ENCODE measurements at places on chromosomes 16 and 17. TPM values are rescaled to one million over a fixed set of nuclear protein-coding genes. Genes with fewer than 3 reads are reported as not detected.

DNA sequence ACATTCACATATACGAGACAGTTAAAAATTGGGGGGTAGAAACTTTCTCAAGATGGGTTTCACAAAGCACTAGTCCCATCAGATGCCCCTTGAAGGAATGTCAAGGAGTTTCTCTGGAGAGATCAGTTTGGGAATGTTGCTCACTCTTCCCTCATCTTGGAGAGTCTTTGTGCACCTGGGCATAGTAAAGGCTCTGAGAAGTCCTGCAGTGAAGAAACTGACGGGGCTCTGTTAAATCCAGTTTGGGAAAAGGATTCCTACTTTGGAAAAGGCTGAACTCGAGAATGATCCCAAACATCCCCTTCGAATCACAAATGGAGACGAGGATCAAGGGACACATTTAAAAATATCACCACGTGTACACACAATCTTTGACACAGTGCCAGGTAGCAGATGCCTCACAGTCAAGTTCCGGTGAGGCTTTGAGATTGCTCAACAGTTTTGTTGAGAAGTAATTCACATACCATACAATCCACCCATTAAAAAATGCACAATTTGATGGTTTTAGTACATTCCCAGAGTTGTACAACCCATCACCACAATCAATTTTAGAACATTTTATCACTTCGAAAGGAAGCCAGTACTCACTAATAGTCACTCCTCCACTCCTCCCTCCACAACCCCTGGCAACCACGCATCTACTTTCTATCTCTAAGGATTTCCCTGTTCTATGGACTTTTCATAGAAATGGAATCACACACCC lies 203.4 kb upstream of the FOXF1 start:
- H3K27ac ChIP-seq = no peak overlapping the region
- DNase-seq = no peak
- H3K27me3 ChIP-seq = no peaks in the 10 kb centered on the region
- no peak overlapping the region for H3K4me3 ChIP-seq

DNA sequence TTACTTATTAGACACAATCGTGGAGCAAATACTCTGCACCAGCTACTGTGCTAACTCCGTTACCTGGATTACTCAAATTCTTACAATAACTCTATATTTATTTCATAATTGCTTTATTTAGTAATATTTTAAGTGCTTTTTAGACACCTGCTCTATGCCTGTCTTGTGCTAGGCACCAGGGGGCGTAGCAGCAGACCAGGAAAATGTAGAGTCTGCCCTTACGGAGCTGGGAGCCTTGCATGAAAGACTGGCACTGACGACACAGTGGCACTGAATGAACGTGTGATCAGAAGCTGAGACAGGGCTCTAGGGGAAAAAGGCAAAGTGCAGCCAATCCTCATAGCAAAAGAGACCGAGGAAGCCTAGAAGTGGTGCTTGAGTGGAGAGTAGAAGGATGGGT lies 486.5 kb downstream of the CDH13 start:
- H3K27ac ChIP-seq = no peak overlapping the region
- no peak overlapping the region for H3K4me3 ChIP-seq
- no peak for DNase-seq
- H3K36me3 ChIP-seq = no peaks in the 10 kb centered on the region
- no peaks in the 10 kb centered on the region for H3K27me3 ChIP-seq

DNA sequence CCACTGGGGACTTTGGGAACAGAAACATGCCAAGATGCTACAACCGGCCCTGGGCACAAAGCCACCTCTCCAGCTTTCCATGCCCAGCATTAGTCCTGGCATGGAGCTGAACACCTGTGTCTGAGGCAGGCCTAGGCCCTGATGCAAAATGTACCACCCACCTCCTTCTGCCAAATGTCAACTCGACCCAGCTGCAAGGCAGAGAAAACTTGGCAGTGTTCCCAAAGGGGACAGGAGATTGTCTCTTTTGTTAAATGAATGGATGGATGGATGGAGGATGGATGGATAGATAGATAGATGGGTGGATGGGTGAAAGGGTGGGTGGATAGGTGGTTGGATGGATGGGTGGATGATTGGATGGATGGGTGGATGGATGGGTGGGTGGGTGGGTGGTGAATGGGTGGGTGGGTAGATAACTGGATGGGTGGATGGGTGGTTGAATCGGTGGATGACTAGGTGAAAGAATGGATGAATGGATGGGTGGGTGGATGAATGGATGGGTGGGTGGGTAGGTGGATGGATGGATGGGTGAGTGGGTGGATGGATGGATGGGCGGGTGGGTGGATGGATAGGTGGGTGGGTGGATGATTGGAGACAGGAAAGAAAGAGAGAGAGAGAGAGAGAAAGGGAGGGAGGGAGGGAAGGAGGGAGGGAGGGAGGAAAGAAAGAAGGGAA lies 73.4 kb upstream of the TNRC6C start:
- DNase-seq = no peak
- H3K36me3 ChIP-seq = no peaks in the 10 kb centered on the region
- H3K4me3 ChIP-seq = no peak overlapping the region

MT1M gene
- total RNA-seq = 5.2 TPM

IL17C gene
- total RNA-seq = not detected

DNA sequence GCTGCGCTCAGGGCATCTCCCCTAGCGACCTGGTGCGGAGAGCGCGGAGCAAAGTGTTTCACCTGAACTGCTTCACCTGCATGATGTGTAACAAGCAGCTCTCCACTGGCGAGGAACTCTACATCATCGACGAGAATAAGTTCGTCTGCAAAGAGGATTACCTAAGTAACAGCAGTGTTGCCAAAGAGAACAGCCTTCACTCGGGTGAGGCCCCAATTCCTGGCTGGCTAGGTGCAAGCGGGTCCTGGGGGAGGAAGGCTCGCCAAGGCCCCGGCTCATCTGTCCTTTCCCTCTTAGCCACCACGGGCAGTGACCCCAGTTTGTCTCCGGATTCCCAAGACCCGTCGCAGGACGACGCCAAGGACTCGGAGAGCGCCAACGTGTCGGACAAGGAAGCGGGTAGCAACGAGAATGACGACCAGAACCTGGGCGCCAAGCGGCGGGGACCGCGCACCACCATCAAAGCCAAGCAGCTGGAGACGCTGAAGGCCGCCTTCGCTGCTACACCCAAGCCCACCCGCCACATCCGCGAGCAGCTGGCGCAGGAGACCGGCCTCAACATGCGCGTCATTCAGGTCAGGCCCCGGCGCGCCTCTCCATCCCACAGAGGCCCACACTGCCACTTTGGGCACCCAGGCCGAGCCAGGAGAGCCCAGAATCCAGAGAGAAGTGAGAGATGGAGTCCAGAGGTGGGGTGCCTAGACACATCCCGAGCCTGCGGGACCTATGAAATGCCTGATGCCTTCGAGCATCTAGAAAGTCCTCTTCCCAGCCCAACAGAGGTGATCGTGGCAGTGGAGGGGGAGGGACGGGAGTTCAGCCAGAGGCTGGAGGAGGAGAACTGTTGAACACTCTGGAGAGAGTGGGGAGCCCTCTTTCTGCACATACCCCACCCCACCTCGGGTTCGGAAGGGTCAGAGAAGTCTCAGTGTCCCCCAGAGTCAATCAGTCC lies 3.3 kb downstream of the LHX1 start:
- H3K36me3 ChIP-seq = no peaks in the 10 kb centered on the region
- no peaks in the 10 kb centered on the region for H3K4me1 ChIP-seq
- H3K4me3 ChIP-seq = no peak overlapping the region
- no peak overlapping the region for H3K27ac ChIP-seq
- no peak for DNase-seq

CCL2 gene
- 46.3 TPM for total RNA-seq

DNA sequence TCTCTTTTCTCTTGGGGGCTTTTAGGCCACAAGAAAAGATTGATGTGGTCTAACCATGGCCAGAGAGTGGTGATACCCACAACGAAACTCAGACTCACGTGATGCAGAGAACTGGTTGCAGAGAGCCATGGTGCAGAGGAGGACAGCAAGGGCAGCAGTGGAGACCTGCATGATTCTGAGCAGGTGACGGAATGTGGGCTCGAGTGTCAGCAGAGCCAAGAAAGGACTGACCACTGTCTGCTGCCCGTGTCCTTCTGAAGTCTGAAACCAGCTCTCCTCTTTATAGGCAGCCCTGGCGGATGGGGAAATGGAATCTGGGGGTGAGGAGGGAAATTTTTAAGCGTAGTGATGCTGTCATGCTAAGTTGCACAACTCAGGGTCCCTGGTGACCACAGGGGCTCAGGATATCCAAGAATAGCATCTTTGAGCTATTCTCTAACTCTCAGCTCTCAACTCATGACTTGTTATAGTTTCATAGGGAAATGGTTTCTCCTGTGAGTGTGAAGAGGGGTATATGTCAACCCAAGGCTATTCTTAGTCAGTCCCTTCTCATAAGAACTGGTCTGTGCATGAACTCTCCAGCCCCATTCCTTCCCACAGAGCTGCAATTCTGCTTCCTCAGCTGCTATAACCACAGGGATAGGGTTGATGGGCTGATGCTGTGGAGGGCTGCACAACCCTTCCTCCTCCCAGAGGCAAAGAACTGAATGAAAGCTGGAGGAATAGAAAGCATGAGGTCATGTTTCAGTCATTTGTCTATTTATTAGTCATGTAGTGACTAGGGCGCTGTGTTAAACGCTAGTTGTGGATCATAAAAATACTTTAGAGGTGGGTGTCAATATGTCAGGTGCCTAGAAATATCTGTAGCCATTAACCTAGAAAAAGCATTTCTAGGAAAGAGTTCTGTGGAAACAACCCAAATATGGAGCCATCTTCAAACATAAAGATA lies at the start of gene CCL3:
TSS of gene CCL3 (minus strand) at position 256 of the 949 bp plus-strand sequence. CDS start at position 171, 85 bp downstream.
- no peaks in the 10 kb centered on the region for H3K36me3 ChIP-seq
- no peak within 1 kb of the TSS for H3K27ac ChIP-seq
- H3K4me1 ChIP-seq = no peaks in the 10 kb centered on the region
- no peak within 1 kb of the TSS for H3K4me3 ChIP-seq

SLFN14 gene
- not detected for total RNA-seq

KCNJ2 gene
- 7.2 TPM for total RNA-seq

SLC13A2 gene
- not detected for total RNA-seq

DNA sequence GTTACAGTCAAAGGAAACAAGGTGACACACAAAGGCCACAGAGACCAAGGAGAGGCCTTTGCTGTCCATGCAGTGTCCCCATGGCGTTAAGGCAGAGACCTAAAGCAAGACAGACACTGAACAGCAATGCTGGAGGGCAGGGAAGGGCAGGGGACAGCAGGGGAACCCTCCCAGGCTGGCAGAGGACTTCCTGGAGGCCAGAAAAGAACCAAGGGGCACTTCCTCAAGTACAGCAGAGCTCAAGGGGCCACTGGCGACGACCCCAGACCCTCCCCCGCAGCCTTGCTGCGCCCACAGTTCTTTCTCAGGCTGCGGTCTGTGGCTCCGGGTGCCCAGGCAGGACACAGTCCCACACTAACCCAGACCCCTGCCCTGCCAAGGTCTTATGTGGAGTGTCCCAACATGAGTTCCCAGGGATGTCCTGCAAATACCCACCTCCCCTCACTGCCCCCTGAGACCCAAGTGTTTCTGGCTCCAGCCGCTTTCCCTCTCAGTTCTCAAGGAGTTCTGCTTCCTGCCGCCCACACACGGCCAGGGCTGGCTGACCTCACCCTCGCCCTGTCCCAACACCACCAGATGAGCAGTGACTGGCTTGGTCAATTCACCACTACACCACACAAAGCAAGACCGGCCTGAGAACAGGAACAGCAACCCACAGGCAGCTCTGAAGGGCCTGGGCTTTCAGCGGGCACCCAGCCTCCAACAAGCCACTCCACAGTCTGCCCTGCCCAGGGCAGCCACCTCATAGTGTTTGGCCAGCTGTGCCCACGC lies 4.2 kb downstream of the CLCN7 start:
- DNase-seq = no peak
- H3K4me3 ChIP-seq = no peak overlapping the region
- no peak overlapping the region for H3K27ac ChIP-seq
- no peaks in the 10 kb centered on the region for H3K27me3 ChIP-seq
- H3K4me1 ChIP-seq = no peaks in the 10 kb centered on the region

DNA sequence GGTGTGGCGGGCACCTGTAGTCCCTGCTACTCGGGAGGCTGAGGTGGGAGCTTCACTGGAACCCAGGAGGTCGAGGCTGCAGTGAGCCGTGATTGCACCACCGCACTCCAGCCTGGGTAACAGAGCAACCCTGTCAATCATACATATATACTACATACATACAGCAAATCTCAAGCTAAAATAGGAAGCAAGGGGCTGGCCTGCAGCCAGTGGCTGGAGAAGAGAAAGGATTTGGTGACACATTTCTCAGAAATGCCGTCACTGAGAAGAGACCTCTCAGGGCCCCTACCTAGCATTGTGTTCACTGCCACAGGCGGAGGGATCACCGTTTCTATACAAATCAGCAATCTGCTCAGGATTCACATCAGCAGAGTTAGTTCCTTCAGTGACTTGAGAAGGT lies 16.9 kb downstream of the NARF start:
- H3K4me3 ChIP-seq = no peak overlapping the region
- H3K36me3 ChIP-seq = peaks cover 72% of the 10 kb centered on the region
- no peaks in the 10 kb centered on the region for H3K4me1 ChIP-seq
- DNase-seq = no peak
- H3K27me3 ChIP-seq = no peaks in the 10 kb centered on the region

- no peak overlapping the region for H3K4me3 ChIP-seq
- DNase-seq = no peak
- no peaks in the 10 kb centered on the region for H3K27me3 ChIP-seq
- H3K4me1 ChIP-seq = no peaks in the 10 kb centered on the region
- H3K36me3 ChIP-seq = no peaks in the 10 kb centered on the region
Observed at GRCh38 chr17:35521150-35521549, 16.3 kb downstream of the SLFN12L start.

- no peak for DNase-seq
- no peaks in the 10 kb centered on the region for H3K4me1 ChIP-seq
- H3K27ac ChIP-seq = no peak overlapping the region
- no peaks in the 10 kb centered on the region for H3K36me3 ChIP-seq
- H3K27me3 ChIP-seq = no peaks in the 10 kb centered on the region
Observed at GRCh38 chr17:14459955-14460354, 159.1 kb downstream of the HS3ST3B1 start.

- H3K4me3 ChIP-seq = no peak overlapping the region
- H3K4me1 ChIP-seq = no peaks in the 10 kb centered on the region
- H3K27me3 ChIP-seq = no peaks in the 10 kb centered on the region
Observed at GRCh38 chr16:70701998-70702397, 16.1 kb upstream of the MTSS2 start.

DNA sequence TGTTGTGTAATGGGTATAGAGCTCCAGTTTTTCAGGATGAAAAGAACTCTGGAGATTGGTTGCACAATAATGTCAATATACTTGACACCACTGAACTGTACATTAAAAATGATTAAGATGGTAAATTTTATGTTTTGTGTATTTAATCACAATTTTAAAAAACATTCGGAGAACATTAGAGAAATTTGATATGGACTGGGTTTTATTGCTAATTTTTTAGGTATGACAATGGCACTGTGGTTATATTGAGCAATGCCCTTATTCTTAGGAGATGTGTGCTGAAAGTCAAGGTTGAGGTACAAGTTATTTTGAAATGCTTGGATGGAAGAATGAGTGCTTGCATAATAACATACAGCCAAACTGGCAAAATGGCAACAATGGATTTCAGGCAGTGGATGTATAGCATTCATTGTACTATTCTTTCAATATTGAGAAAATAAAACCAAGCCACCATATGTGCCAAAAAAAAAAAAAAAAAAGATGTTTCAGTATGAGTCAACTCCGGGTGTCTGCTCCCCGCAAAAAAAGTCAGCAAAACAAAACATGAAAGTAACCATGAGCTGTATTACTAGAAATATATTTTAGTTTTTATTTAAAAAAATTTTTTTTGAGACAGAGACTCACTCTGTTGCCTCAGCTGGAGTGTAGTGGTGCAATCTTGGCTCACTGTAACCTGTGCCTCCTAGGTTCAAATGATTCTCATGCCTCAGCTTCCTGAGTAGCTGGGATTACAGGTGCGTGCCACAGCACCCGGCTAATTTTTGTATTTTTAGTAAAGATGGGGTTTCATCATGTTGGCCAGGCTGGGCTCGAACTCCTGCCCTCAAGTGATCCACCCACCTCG lies 19.8 kb downstream of the HOXB1 start:
- H3K27me3 ChIP-seq = no peaks in the 10 kb centered on the region
- H3K4me1 ChIP-seq = no peaks in the 10 kb centered on the region
- H3K27ac ChIP-seq = no peak overlapping the region
- no peak overlapping the region for H3K4me3 ChIP-seq

MATCAP1 gene
- 4.2 TPM for total RNA-seq

ZDHHC1 gene
- 11.8 TPM for total RNA-seq
